ENCODE measurements at places on chromosomes 1 and 21.

GRCh38 chr1:156498432-156499193 lies 2.0 kb downstream of the MEF2D start:
- no peak for DNase-seq

DNA sequence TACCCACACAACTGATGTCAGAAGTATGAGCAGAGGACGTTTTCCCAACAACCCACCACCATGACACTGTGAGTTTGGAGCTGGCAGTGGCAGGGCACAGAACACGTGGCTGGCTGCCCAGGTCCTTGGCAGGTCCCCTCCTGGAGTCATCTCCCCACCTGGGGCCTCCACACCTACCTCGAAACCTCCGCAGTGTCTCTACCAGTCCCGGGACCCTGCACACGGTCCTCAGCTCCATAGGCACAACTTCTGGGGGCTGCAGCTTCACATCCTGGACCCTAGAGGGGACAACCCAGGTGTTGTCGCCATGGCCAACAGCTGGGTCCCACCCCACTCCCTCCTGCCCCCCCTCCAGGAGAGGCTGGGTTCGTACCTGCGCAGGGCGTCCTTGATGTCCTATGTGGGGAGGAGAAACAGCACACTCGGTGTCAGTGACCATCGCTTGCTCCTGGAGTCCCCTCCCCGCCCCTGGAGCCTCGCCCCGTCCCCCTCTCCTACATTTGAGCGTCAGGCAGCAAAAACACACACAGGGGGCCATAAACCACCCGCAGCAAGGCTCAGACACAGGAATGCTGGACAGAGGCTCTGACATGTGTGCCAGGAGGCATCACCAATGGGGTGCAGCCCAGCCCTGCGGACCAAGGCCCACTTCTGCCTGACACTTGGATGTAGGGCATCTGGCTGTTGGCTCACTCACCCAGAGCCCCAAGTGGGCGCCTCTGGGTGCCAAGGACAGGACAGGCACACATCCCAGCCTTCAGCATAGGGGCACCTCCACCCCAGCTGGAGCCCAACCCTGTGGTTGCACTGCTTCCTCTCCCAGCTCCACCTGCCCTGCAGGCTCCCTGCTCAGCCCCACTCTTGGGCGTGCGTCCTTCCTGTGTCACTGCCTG lies 9.6 kb downstream of the TRIM11 start:
- DNase-seq = no peak

DNA sequence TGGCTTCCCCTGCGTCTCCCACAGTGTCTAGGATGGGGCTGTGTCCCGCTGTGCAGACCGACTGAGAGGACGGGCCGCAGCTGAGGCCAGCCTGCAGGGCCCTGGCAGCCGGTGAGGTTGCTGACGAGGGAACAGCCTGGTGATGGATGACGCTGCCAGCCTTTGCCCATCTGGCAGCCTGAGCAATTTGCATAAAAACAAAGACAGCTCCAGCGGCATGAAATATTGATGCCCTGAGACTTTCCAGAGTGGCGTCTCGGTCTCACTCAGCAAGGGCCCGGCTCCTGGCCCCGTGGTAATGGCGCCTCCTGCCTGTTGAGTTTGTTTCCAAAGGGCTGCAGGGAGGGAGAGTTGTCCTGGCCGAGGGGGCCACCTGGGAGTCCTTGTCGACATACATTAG lies 19.1 kb upstream of the KCNA10 start:
- no peak for DNase-seq

DNA sequence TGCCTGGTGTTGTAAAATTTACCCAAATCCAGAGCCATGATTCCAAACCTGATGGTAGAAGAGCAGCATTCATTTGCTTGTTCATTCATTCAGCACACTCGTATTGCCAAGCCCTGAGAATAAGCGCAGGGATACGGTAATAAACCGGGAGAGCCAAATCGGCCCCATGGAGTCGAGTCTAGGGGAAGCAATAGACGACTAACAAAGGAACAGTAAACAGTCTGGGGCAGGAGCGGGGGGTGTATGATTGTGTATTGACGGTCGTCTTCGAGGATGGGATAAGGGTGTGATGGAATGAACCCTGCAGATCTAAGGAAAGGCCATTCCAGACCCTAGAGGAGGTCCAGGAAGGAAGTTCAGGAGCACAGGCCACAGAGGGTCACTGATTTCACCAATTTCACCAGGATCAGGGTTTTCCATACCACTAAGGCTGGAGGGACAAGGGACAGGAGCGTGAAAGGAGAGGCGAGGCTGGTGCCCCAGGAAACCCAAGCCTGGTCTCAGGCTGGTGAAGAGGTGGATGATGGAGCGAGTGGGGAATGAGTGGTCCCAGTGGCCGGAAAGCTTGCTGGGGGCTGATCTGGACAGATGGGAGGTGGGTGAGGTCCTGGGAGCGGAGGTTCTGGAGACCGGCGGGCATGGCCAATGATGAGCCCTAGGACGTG lies 61.1 kb upstream of the PDE9A start:
- DNase-seq = no peak

- DNase-seq = no peak
Measured at GRCh38 chr1:76635784-76636183, 231.5 kb upstream of the ST6GALNAC5 start.

- DNase-seq = no peak
Measured at GRCh38 chr1:150366416-150367296, 2.7 kb downstream of the RPRD2 start.
